ENCODE measurements at places on chromosomes 6 and 20.

GRCh38 chr6:14063756-14064155 lies 53.8 kb upstream of the CD83 start:
- no peak for DNase-seq

DNA sequence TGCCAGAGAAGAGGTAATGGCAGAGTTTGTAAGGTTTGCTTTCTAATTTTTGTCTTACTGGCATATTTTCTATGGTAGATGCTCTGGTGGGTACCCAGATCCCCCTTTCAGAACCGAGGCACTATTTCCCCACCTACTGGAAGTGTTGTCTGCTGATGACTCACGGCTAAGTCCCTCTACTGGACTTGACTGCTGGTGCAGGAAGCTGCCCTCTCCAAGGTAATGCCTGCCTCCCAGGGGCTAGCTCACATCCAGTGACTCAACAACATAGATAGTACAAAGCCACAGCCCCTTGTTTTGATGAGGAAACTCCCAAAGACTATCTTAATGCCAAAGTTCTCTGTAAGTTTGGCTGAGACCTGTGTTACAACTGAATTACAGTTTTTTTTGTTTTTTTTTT lies 285.4 kb upstream of the FLRT3 start:
- DNase-seq, result no peak

GRCh38 chr20:57131601-57132391 lies 134.6 kb downstream of the BMP7 start:
- DNase-seq, result no peak

DNA sequence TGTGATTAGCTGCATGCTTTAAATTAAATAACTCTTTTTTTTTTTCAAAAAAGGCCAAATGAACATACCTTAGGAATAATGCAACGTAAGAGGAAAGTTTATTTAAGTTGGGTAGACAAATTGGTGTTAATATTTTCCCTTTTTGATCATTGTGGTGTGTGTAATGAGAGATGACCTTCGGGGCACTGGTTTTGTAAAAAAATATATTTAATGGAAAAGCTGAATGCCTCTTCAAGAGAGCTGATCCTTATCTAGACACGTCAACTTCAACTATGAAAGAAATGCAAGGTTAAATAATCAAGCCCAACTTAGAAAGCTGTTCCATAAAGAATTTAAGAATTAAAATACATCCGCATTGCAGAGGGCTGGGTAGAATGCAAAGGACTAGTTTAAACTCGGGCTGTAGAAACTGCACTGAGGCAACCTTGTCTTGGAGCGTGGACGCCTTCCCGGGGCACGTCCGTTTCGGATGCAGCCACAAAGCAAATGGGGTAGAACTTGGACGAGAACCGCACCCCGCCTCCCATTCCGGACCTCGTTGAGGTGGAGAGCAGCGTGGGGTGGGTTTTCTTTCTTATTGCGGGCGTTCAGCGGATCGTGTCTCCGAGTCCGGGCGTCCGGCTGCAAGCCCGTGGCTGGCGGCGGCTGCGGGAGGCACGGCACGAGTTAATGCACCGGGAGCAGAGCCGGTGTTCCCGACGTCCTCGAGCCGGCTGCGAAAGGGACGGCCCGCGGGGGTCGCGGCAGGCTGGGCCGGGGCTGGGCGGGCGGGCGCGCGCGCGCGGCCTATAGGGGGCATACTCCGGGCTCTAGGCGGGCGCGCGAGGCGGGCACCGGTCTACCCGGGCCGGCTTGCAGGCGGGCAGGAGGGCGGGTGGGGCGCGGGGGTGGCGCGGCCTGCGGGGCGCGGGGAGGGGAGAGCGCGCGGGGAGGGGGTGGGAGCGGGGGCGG lies 1.9 kb downstream of the JARID2 start:
- peak; percentile 37 for DNase-seq

DNA sequence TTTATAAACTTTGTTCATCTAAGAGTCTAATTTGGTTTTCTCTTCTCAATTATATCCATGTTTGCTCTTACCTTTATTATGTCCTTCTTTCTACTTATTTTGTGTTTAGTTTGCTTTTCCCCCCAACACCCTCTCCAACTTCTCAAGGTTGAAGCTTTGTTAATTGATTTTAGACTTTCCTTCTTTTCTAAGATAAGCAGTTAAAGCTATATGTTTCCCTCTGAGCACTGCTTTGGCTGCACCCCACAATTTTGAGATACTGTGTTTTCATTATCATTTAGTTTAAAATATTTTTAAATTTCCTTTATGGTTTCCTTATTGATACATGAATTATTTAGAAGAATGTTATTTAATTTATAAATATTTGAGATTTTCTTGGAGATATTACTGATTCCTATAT lies 13.9 kb upstream of the BEND6 start:
- DNase-seq, result no peak

DNA sequence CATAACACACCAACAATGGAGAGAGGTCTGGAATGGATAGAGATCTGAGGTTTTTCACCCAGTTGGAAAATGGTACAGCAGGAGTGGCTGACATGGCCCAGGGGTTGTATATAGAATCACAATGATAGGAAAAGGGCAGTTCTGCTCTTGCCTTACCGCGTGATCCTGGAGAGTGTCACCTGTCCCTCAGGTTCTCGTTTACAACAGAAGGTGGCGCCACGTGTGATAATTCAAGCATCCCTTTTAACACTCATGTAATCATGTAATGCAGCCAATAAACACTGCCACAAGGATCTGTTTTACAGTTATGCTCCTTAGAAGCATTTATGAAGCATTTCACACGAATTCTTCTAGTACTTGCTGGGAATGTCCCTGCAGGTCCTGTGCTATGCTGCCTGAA lies 12.9 kb upstream of the WFDC2 start:
- no peak for DNase-seq

DNA sequence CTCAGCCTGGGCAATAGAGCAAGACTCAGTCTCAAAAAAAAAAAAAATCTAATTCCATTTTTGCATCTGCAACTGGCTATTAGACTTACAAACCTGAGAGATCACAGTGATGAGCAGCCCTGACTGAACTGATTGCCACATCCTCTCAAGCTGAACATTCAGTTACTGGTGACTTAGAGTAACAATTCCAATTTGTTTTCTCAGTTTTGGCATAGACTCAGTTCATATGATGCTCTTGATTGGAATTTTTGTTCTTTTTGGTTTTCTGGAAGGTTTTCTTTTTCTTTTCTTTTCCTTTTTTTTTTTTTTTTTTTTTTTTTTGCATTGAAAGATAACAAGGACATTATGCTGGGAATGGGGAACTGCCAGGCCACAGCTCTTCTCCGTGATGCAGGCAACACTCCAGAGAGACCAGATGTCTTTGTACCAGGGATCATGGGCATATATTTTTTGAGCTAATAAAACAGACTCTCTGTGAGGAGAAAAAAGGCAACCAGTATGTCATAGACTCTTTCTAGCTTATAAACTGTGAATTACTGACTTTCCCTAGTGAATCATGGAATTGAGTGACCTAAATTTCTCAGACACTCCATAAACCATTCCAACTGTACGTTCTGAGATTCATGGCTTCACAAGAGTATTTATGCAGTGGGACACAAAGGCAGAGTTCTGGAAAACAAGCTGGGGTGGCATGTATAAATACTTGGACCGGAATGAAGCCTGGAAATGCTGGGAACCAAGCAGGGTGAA lies 86.0 kb upstream of the SLC2A12 start:
- no peak for DNase-seq

GRCh38 chr6:139423971-139424667 lies 49.7 kb upstream of the CITED2 start:
- DNase-seq, result no peak

DNA sequence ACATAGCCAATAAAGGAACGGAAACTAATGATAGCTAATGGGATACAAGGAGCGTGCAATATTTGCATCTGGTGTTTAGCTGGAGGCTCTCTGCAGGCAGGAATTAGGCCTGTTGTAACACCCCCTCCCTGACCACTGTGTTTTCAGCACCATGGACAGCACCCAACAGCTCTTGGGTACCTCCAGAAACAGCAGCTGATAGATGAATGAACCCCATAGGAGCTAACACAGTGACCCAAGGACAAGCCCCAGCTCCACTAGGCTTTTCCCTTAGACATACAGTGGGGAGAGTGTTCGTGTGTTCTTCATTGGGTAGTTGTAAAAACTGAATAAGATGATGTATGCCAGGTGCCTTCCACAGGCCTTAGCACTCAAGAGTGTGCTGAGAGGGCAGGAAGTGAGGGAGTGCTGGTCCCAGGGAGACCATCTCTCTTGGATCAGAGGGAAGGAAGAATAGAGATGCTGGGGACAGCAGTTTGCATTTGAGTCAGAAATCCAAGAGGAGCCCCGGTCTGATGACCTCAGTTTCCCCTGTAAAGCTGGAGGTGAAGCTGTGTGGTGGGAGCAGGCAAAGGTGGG lies 161.3 kb downstream of the PHACTR3 start:
- no peak for DNase-seq

- no peak for DNase-seq
Observed at GRCh38 chr20:61047515-61047914, 204.5 kb upstream of the CDH4 start.

- DNase-seq, result no peak
Observed at GRCh38 chr6:90256698-90257485, 39.8 kb downstream of the BACH2 start.

DNA sequence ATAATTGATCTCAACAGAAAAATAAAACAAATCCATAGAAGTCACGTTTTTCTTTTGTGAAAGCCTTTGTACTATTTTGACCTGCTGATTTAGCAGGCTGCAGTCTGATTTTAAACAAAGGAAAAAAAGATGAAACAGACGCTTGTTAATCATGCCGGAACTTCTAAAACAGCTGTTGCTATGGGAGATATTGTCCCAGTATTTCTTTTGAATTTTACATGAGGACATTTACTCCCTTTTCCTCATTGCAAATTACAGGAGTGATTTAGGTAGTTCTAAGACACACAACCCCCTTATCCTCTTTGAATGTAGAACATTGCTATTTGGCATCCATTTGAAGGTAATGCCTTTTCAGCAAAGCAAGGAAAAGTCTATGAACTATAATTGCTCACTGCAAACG lies 416.1 kb downstream of the BCKDHB start:
- DNase-seq, result no peak

DNA sequence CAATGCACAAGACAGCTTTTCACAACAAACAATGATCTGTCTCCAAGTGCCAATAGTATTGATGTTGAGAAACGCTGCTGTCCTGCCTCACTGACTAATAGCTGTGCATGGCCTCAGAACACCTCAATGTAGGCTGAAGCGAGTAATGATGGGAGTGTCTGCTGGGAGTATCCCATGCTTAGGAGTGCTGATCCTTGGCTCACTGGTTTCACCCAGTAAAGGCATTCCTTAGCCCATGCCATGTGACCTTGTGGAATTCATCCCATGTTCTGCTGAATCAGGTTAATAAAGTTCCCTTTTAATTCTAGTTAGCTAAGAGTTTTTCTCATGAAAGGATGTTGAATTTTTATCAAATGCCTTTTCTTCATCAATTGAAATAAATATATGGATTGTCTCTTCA lies 3.8 kb upstream of the WFDC12 start:
- no peak for DNase-seq

- DNase-seq, result no peak
Observed at GRCh38 chr6:135093578-135093977, 39.0 kb upstream of the HBS1L start.

DNA sequence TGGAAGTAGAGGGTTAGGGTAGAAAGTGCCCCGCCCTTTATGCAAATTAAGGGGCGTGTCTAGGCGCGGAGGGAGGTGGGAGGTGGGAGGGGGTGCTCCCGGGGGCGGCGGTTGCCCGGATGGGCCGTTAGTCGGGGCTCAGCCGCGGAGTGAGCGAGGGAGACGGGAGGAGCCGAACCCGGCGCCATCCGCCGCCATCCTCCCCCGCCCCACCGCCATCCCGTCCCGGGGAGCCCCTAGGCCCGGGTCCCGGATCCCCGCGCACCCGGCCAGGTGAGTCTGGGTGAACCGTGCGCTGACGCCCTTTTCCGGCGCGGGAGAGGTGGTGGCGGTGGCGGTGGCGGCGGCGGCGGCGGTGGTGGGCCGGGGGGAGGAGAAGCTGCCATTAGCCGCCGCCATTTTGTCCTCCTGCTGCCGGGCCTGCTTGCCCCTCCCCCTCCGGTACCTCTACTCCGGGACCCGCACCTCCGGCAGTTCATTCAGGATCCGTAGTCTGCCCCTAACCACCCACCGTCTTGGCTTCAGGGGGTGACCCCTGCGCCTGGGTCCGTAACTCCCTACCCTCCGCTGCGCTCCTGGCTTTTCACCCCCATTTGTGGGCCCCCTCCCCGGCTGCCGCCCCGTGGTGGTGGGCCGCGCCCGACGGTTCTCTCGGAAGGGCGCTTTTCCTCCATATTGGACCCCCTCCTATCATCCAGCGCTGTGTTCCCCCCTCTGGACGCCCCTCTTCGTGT lies at the start of gene PRRC2A:
Gene PRRC2A, plus strand, starts transcription at position 130 of the 734 bp plus-strand sequence. CDS start 2,075 bp downstream, outside the sequence.
- peak; percentile 62 for DNase-seq
